H9 (cell line): ENCODE measurements at places on chromosomes 7 and 10. TPM values are rescaled to one million over a fixed set of nuclear protein-coding genes. Genes with fewer than 3 reads are reported as not detected.
A peak's percentile ranks its signal among the peaks of the same experiment; 100 is the strongest.

DNA sequence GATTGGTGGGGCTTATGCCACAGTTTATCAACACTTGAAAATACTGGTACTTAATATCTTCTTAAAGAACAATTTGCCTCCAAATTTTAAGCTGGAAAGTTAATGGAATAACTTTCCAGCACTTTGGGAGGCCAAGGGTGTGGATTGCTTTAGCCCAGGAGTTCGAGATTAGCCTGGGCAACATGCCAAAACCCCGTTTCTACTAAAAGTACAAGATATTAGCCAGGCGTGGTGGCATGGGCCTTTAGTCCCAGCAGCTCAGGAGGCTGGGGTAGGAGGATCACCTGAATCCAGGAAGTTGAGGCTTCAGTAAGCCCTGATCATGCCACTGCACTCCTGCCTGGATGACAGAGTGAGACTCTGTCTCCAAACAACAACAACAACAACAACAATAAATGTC is 56.0 kb downstream of the PRF1 start:
- DNase-seq, result no peak

GRCh38 chr10:22655312-22655981 is 58.9 kb downstream of the PIP4K2A start:
- no peak for DNase-seq

GRCh38 chr10:118904286-118904685 is 125.2 kb upstream of the NANOS1 start:
- DNase-seq, result no peak

- DNase-seq, result no peak
Measured at GRCh38 chr10:36789974-36790373, 335.4 kb upstream of the ANKRD30A start.

GRCh38 chr7:151767557-151767956 is 109.4 kb downstream of the PRKAG2 start:
- DNase-seq, result no peak

GRCh38 chr10:78332012-78332411 is 298.3 kb downstream of the RPS24 start:
- DNase-seq, result no peak

DNA sequence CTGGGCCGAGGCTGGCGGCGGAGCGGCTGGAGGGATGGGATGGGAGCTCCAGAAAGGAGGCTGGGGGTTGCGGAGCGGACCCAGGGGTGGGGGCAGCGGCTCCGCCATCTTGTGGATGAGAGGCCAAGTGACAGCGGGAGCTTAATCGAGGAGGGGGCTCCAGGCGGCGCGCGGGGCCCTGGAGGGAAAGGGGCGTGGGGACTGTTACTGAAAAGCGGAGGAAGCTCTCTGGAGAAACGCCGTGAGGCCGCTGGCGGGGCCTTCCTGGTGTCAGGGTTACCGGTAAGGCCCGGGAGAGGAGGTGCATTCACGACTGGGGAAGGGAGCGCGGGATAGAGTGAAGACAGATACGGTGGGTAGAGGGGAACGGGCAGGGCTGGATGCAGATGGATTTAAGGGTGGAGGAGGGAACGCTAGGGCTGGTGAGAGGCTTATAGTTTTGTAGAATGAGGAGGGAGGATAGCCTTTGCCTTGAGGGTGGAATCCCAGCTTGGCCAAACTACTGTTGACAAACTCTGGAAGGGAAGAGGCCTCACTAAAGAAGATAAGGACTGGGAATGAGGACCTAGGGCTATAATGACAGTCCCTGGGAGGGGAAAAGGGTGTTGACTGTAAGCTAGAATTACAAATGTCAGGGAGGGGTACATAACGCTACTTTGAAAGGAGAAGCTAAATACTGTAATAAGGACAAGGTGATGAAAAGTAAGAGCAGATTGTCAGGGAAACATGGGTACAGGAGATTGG is 535 bp downstream of the BTRC start:
- peak; percentile 79 for DNase-seq

- no peak for DNase-seq
Measured at GRCh38 chr10:49160814-49161213, 27.0 kb upstream of the FAM170B start.

- DNase-seq, result no peak
Measured at GRCh38 chr10:129662426-129662825, 195.4 kb downstream of the MGMT start.

The TSPAN15 gene
- total RNA-seq, result 7.7 and 7.8 TPM in 2 replicates

GRCh38 chr7:98387544-98388226 is 13.2 kb downstream of the BAIAP2L1 start:
- DNase-seq, result no peak

- DNase-seq, result no peak
Measured at GRCh38 chr10:84540022-84540616, 211.7 kb downstream of the CCSER2 start.
